ENCODE measurements at places on chromosomes 12 and 14.
A peak's percentile ranks its signal among the peaks of the same experiment; 100 is the strongest.

DNA sequence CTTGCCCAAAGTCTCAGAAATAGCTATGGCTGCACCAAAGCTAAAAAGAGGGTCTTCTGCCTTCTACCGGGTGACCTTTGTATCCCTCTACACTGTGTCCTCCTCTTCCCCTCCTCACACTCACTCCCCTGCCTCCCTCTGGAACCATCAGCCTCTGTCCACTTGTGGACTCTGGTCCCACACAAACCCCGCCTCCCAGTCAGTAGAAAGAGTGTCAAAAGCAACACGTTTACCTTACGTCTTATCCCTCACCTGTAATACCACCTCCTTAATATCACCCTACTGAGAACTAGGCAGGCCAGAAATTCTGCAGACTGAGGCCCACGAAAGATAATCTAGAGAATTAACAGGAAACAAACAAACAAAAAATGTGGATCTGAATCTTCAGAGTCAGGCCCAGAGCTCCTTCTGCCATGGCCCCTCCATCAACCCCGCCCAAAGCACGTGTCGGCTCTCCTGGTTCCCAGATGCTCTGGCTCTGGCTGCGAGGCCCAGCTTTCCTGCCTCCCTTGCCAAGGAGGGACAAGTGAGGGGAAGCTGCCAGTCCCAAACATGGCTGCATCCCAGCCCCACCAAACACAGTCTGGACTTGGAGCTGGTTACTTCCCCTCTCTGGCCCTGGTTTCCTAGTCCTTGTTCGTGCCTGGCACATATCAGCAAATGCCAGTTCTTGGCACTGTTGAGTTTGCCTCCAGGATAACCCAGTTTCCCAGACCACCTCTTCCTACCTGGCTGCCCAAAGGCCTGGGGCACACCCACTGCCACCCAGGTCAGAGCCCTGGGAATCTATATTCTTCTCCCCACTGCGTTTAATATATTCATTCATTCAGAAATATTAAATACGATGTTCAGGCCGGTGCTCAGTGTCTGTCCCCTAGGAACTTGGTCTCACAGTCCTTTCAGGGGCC is 2.7 kb downstream of the ACTN1 start:
- no peak for DNase-seq

DNA sequence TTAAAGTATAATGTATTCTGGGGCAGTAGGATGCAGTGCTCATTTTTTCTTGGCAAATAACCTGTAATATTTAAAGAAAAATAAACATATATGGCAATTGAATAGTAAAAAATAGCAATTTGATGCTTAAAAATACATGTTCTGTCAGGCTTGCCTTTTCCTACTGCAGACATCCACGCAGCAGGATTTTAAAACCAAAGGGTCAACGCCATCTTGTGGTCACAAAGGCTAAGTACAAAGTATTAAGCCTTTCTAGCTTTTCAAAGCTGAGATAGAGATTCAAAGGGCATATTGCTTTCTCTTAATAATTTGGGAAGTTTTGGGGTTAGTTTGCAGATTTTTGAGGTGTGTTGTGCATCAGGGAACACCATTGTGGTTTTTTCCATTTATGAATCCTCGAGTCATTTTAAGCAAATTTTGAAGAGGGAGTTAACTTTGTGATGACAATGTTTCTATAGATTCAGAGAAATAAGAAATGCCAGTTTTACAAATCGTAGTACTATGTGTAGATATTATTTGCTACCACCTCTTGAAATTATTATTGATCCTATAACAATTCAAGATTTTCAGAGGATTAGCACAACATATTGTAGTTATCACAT is 4.7 kb upstream of the CCER1 start:
- DNase-seq, result no peak

GRCh38 chr14:36647417-36647823 is 14.2 kb upstream of the PAX9 start:
- no peak for DNase-seq

- DNase-seq, result no peak
These were observed 218.7 kb upstream of the EGLN3 start for GRCh38 chr14:34169561-34169960.

DNA sequence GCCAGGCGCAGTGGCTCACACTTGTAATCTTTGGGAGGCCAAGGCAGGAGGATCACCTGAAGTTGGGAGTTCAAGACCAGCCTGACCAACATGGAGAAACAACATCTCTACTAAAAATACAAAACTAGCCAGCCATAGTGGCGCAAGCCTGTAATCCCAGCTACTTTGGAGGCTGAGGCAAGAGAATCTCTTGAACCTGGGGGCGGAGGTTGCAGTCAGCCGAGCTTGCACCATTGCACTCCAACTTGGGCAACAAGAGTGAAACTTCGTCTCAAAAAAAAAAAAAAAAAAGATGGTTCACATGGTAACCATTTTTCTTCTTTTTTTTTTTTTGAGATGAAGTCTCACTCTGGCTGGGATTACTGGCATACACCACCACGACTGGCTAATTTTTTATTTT is 35.3 kb downstream of the SLC2A14 start:
- DNase-seq, result no peak

- no peak for DNase-seq
These were observed 313.1 kb downstream of the SLC6A15 start for GRCh38 chr12:84599539-84599938.

GRCh38 chr12:69007101-69007854 is 74.3 kb upstream of the CPM start:
- no peak for DNase-seq

GRCh38 chr12:11922361-11922760 is 148.4 kb upstream of the BCL2L14 start:
- DNase-seq, result no peak

DNA sequence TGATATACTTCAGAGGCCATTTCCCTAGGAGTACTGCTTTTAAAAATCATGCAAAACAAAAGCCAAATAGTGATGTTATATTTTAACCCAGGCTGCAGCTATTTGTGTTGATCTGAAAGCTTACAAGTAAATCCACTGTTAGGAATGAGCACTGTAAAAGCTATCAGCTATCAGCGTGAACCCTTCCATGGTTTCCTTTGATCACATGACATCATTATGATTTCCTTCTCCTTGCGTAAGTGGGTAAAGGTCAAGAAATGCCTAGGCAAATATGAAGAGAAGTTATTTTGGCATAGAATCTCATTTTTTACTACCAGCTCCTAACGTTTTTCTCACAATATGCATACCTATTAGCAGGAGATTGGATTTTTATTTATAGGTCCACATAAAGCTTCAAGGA is 48.6 kb upstream of the CATSPERB start:
- no peak for DNase-seq

DNA sequence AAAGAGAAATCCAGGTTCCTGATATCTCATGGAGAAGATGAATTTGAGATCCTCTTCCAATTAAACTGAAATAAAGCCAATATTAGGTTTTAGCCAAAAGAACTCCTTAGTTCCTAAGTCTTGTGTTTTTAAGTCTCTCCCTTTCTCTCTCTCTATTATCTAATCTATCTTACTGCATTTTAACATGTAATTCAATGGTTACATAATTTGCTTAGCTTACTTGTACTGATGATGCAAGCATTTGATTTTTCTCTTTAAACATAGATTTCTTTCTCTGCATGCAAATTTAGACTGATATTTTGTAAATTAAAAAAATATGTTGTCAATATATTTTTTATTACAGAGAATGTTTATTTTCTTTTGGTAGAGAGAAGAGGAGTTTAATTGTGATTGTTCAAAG is 78.2 kb downstream of the MIPOL1 start:
- DNase-seq, result no peak

DNA sequence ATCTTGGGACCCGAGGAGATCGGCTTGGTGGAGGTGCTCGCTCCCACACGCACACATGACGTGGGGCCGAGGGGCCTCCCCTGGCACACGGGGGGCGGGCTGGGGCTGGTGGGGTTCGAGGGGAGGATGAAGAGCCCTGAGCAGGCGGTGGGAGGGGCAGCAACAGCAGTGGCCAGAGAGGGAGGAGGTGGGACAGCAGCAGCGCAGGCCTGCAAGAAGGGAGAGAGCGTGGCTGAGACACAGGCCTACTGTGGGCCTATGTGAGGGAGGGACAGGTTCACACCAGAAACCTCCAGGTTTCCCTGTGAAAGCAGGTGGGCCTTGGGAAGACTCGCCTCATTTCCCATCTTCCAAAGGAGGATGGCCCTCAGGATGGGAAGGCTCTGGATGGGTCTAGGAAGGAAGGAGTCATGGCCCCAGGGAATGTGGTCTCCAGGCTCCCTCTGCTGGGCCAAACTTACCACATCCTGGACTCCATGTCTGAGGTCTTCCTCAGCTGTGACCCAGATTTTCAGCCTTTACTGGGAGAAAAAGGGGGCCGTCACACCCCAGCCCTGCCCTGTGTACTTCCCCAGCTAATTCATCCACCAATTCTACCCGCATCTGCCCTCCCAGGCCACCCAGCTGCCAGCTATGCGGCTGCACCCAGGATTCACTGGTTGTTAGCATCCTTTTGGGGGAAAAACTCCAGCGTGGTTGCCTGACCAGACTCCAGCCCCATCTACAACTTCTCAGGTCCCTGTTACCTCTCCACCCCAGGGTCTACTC is 2.8 kb downstream of the PIANP start:
- DNase-seq, result no peak

DNA sequence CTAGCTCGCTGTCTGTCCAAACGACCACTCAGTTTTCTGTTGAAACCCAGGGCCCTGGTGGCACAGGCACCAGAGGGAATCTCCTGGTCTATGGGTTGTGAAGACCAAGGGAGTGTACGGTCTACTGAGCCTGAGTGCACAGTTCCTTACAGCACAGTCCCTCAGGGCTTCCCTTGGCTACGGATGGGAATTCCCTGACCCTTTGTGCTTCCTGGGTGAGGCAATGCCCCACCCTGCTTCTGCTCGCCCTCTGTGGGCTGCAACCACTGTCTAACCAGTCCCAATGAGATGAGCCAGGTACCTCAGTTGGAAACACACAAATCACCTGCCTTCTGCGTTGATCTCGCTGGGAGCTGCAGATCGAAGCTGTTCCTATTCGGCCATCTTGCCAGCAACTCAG is 22.6 kb downstream of the GPHN start:
- DNase-seq, result no peak

- peak; percentile 42 for DNase-seq
These were observed at the start of gene DACT1 for GRCh38 chr14:58637391-58638230. DACT1 (plus strand) TSS chr14:58637962; CDS start chr14:58638203, 241 bp downstream.

GRCh38 chr12:2068653-2069052 is 15.9 kb downstream of the CACNA1C start:
- DNase-seq, result no peak

DNA sequence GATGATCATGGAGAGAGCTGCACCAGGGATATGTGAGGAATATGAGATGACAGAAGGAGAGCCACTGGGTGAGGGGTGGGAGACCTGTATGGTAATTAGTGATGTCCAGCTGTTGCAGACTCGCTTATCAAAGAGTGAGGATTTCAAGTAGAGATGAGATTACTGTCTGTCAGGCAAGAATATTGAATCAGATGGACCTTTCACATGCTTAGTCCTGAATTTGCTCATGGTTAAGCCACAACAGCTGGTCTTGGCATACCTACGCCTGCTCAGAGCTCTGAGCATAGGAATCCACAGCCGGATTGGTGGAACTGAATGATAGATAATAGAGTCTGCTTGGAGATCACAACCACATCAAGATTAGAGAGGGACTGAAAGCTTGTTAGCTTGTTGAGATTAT is 115.2 kb upstream of the ARHGAP5 start:
- DNase-seq, result no peak

DNA sequence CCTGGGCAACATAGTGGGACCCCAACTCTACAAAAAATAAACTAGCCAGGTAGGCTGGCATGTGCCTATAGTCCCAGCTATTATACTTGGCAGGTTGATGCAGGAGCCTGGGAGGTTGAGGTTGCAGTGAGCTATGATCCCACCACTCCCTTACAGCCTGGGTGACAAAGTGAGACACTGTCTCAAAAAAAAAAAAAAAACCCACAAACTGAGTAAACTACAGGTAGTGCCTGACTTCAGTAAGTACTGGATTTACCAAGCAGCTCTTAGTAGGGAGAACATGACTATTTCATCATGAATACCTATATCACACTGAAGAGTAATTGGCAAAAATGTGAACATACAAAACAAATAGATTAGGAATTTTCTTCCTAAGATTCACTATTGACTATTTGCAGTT is 32.4 kb upstream of the AP4S1 start:
- no peak for DNase-seq

DNA sequence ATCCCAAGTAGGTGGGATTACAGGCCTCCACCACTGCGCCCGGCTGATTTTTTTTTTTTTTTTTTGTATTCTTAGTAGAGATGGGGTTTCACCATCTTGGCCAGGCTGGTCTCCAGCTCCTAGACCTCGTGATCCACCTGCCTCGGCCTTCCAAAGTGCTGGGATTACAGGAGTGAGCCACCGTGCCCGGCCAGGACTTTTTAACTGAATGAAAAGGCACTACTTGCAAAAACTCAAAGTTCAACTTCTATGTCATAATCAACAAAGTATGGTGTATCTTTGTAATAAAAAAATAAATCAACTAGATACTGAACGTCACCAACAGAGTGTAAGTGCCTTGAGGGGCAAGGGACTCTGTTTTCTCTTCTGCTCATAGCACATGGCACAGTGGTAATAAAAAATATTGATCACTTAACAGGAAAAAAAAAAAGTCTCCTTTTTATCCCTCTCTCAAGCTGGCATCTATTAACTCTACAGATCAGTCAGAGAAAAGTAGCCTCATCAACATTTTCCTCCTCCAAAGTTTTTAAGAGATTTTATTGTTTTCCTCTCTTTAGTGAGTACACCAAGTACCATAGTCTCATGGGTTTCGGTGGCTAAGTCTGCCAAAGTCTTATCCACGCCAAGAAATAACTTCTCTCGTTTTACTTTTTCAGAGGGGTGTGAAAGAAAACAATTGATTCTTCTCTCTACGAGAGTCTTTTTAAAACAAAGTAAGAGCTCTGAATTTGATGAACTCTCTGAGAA is 10.6 kb upstream of the FOXN3 start:
- DNase-seq, result no peak

GRCh38 chr12:132685400-132685799 is 1.7 kb downstream of the POLE start:
- no peak for DNase-seq

- DNase-seq, result no peak
These were observed 28.0 kb upstream of the DAAM1 start for GRCh38 chr14:59160506-59160905.

DNA sequence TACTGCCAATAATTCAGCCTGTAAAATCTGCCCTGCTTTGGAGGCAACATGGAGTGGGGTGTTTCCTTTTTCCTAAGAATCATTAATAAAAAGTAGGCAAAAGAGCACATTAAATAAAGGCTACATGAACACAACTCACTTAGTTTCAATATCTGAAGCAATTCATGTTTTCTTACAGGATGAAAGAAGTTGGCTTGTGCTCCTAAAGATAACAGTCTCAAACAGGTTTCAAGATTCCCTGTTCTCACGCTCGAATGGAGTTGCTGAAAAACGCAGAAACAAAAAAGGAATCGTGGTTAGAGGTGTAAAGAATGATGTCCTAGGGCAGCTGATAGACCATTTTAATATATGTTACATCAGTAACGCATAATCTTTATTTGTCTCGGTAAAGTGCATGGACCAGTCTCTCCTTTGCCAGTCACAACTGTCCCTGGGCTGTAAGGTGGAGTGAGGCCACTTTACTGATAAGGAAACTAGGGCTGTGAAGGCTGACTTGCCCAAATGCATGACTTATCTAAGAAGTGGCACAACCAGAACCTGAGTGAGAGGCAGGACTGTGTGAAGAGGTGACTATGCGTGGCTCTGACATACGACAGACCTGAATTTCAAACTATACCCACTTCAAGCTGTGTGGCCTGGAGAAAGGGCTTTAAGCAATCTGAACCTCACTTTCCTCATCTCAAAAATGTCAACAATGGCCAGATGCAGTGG is 12.6 kb downstream of the GIT2 start:
- no peak for DNase-seq

Measured in stimulated activated CD4-positive, alpha-beta T cell treated with anti-CD3 and anti-CD28 coated beads, TNF-alpha, amount 100 ng/mL, for 1 hour (primary cell).